ENCODE measurements at places on chromosomes 7 and 10.

DNA sequence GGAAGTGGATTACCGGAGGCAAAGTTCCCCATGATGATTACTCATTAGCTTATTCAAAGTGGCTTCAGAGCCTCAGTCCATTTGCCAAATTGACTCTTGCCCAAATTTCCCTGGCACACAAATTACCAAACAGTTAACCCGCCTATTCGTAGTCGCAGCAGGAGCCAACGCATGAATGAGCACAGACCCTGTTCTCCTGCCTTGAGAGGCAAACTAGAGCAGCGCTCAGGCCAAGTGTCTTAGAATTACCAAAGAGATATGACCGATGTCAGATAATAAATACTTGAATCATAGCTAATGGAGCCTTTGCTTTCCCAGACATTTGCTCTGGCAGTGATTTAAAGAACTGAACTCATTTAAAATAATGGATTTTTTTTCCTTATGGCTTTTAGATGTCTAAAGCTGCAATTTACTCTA lies 64.9 kb downstream of the CTTNBP2 start:
- no peak for DNase-seq

DNA sequence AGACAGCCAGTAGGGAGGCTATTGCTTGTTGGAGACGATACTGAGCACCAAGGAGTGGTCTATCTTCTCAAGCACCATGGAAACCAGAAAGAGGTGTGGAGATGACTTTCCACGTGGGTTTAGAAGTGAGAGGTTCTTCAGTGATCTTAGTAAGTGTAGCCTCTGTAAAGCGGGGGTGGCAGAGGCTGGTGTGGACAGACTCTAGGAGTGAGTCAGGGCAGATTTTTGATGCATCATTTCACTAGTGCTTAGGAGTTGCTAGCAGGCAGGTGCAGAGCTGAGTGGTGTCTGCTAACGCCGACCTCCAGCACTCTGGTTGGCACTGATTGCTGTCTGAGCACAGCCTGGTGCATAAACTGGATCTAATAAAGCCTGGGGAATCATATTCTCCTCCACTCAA lies 78.4 kb upstream of the ADO start:
- no peak for DNase-seq

DNA sequence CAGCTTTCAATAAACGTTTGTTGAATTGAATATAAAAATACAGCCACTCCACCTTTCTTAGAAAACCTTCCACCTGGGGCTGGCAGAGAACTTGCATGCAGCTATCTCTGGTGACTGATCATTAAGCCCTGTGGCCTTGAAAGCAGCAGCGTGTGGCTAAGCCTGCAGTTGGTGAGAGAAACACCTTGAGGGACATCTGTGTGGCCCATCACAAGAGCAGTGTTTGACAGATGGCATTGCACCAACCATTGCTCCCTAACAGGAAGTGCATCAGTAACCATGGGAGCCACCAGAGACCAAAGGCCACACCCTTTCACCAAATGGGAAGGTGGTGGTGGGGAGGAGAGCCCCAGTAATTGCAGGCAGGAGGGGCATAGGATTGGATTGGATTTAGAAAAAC lies 22.4 kb downstream of the RHOBTB1 start:
- no peak for DNase-seq

GRCh38 chr7:7979558-7979957 lies 11.0 kb downstream of the GLCCI1 start:
- no peak for DNase-seq

- DNase-seq = no peak
These were observed 71.6 kb downstream of the NKX6-2 start for GRCh38 chr10:132714096-132714985.

GRCh38 chr7:85091565-85091928 lies 95.3 kb downstream of the SEMA3D start:
- DNase-seq = no peak

Measured in Caki2 (cell line).